ENCODE measurements at places on chromosomes 5 and 9. TPM values are rescaled to one million over a fixed set of nuclear protein-coding genes. Genes with fewer than 3 reads are reported as not detected.

DNA sequence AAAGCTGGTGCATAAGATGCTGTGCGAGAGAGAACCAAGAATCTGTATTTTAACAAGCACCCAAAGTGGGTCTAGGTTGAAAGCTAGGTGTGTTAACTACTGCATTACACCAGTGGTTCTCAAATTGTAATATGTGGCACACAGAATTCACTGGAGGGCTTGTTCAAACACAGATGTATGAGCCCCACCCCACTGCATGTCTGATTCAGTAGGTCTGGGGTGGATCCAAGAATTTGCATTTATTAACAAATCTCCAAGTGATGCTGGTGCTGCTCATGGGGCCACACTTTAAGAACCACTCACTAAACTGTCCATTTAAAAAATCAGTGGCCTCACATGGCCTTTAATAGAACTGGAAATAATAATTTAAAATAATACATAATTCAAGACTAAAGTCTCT lies 40.4 kb downstream of the LPAR1 start:
- no peak for DNase-seq

- DNase-seq: no peak
These were observed 786 bp upstream of the HRCT1 start for GRCh38 chr9:35905051-35905781.

DNA sequence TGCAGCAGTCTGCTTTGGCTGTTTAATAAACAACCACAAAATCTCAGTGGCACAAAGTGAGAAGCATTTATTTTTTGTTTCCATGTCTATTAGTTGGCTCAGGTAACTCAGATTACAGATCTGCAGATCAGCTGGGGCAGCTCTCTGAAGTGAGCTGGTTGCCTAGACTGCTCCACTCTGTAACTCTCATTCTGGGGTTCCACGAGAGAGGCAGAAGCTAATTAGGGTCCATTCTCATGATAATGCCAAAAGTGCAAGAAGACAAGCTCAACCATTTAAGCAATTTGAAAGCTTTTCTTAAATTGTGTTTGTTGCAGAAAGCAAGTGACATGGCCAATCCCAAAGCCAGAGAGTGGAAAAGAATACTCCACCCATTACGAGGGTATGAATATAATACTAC lies 13.2 kb downstream of the MEIKIN start:
- DNase-seq: no peak

Gene ITGA2
- 101 TPM for total RNA-seq

Gene ROPN1L
- total RNA-seq: 0.40 TPM

DNA sequence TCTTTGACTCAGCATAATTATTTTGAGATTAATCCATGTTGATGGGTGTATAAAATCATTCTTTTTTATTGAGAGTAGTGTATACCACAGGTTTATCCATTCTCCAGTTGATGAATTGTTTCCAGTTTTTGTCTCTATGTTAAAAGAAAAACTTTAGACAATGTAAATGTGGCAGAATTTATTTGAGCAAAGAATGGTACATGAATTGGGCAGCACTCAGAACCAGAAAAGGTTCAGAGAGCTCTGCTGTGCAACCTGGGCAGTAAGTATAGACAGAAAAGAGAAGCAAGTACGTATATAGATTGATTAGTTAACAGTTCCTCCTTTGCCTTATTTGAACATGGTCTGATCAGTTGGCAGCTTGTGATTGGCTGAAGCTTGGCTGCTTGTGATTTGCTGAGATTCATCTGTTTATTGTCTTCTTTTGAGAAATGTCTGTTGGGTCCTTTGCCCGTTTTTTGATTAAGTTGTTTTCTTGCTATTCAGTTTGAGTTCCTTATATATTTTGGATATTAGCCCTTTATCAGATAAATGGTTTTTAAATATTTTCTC lies 41.4 kb downstream of the CDC42SE2 start:
- DNase-seq: no peak
